ENCODE measurements at places on chromosomes 5 and 9.

DNA sequence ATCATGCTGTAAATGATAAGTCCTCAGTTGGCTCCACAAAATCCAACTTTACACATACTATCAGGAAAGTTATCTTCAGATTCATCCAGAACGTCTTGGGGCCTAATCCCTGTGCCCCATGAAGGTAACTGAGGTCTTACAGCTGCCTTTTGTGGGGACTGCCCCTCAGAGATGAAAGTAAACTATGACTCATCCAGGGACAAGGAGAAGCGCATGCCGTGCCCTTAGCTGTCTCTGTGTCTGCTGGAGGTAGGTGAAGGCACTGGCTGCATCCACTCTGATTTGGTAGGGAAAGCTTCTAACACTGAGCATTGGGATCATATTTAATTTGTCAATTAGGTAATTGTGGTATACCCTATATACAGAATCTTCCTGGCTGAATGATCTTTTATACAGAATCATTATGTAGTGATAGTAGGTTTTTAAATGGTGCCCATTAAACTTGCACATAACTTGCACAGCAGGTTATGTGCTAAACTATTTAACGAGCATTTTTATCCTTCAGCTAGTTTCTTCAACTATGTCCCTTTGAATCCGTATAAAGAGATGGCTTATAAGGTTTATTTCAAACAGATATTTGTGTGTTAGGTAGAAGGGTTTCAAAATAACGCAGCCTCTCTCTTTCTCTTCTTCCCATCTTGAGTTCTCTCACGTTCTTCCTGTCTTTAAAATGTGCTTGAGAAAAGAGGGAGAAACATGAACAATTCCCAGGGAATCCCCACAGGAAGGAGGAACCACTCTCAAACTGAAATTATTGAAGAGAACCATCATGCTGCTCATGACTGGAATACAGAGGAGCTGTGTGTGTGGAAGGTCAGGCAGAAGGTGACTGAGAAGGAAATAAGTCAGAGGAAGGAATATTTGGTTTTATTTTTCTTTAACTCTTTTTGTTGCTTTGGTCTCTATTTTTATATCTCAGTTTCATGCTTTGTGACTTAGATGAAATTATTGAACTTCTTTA, 250.9 kb downstream of the CD180 start:
- DNase-seq = no peak

GRCh38 chr5:116864157-116864837, 289.7 kb upstream of the SEMA6A start:
- DNase-seq = peak; percentile 64

GRCh38 chr9:70617033-70617828, 202.8 kb upstream of the KLF9 start:
- DNase-seq = no peak

GRCh38 chr5:71482132-71482531, 26.7 kb downstream of the BDP1 start:
- DNase-seq = no peak

DNA sequence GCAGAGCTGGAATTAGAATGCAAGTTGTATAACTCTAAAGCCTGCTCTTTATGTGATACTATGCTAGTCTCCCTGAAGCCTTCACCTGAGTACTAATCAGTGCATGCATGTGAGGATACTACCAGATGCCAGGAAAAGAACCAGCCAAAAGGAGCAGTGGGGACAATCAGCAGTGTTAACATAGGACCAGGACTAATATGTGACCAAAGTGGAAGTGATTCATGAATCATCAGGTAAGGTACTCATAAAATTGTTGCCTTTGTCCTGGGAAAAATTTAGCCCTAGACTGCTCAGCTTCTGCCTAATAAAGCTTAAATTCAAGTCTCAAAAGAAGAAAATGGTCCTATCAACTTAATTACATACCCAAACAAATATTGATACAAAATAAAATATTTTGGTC, 13.4 kb upstream of the TSLP start:
- no peak for DNase-seq

DNA sequence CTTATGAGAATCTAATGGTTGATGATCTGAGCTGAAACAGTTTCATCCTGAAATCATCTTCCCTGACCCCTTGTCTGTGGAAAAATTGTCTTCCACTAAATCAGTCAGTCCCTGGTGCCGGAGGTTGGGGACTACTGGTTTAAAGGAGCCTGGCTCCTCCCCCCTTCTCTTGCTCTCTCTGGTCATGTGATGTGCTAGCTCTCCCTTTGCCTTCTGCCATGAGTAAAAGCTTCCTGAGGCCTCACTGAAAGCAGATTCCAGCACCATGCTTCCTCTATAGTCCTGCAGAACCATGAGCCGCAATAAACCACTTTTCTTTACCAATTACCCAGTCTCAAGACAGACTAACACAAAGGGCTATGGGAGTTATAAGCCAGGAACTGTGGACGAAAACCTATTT, 54.7 kb downstream of the RASA1 start:
- no peak for DNase-seq

- no peak for DNase-seq
Observed at GRCh38 chr9:103215197-103215596, 220.1 kb downstream of the CYLC2 start.

DNA sequence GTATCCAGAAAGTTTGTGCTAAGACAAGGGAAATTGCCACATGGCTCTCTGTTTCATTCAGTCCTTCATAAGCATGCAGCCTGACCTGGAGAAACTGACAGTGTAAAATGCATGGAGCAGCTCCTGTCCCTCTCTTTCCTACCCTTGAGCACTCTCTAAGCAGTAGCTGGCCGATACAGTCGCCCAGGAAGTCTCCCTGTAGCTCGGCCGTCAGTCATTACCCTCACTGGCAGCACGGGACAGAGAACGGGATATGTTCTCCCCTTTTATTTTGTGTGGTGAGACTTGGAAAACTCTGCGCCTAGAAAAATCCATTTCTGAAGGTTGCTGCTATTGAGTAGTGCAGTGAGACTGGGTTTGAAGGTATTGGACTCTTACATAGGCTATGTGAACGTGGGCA, 56.8 kb upstream of the KCNMB1 start:
- DNase-seq = no peak

DNA sequence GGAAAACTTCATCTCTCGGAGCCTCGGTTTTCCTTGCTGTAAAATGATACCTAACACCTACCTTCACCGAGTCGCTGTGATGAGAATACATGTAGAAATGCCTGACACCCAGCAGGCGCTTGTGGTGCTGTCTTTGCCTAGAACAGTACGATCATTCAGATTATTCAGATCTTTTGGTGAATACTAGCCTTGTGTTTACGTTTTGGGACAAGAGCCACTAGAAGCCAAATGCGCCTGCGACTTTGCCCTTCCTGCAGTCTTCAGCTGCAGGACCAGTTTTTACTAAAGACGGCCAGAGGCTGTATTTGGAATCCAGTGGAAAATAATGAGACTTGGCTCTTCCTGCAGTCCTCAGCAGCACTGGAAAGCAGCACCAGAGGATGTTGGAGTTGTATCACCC, 189.6 kb downstream of the TRIO start:
- no peak for DNase-seq

- no peak for DNase-seq
Observed at GRCh38 chr5:15383469-15383868, 116.5 kb upstream of the FBXL7 start.

GRCh38 chr9:88733651-88734421, 198.9 kb downstream of the NXNL2 start:
- DNase-seq = no peak

DNA sequence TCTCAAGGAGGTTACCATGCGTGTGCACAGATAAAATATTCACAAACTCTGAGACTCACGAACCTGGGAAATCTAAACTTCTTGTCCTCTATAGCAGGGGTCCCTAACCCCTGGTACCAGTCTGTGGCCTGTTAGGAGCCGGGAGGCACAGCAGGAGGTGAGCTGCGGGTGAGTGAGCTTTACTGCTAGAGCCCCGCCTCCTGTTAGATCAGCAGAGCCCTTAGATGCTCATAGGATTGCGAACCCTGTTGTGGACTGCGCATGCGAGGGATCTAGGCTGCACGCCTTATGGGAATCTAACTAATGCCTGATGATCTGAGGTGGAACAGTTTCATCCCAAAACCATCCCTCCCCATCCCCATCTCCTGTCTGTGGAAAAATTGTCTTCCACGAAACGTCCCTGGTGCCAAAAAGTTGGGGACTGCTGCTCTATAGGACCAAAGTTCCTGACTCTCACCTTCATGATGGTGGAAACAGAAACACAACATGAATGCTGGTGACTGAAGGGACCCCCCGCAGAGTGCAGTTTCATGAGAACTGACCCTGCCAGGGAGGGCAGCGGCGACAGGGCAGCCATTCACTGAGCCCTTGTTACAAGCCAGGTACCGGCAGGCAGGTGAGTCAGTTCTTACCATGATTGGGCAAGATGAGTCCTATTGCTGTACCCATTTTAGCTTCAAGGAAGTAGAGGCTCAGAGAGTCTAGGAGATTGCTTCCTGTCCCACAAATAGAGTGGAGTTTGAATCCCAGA, 181.9 kb downstream of the RGS3 start:
- DNase-seq = no peak

DNA sequence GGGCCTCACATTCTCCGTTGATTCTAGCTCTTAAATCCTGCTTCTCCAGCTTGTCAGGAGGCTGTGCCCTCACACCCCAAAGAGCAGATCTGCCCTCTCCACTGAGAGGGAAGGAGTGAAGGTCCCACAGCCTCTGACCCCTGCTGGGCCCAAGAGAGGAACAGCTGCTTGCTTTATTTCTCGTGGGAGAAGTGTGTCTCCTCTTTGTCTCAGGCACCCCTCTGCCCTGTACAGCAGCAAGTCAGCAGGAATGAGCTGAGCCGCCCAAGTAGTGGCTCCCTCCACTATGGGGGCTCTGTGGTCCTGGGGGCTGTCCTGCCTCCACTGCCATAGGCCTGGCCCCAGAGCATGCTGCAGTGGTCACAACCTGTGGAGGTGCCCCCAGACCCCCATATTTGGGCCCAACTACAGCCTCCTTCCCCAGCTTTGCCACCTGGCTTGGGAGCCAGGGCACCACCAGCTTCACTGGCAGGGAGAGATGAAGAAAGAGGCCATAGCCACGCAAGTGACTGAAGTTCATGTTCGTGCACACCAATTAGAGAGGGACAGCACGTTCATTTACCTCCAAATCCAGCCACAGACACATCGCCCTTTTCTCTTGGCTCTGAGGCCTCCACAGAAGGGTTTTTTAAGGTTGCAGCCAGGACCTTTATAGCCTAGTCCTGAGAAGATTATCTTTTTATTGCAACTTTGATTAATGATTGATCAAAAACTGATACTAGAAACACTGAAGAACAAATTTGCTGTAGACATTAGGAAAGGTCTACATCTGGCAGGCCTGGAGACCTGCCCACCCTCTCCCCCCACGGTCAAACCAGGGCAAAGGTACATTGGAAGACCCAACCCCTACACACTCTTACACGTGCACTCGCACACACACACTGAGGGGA, 27.5 kb downstream of the IRF1 start:
- no peak for DNase-seq

- DNase-seq = no peak
Observed at GRCh38 chr9:125416517-125416916, 154.9 kb downstream of the GAPVD1 start.

DNA sequence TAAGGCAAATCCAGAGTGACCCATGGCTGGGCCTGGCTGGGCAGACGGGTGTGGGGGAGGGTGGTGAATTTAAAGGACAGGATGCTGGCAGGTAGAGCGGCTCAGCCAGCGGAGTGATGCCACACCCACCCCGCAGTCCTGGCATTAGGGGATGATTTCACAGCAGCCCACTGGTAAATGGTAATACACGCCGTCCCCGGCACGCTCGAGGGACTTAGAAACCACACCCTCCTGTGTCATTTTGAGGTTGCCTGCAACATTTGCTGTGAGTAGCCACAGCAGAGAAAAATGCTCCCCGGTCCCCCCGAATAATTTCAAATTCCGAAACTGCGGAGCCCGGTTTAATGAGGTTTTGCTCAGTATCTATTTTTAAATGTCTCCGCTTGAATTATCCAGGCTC, 71.3 kb upstream of the FCN2 start:
- DNase-seq = no peak

DNA sequence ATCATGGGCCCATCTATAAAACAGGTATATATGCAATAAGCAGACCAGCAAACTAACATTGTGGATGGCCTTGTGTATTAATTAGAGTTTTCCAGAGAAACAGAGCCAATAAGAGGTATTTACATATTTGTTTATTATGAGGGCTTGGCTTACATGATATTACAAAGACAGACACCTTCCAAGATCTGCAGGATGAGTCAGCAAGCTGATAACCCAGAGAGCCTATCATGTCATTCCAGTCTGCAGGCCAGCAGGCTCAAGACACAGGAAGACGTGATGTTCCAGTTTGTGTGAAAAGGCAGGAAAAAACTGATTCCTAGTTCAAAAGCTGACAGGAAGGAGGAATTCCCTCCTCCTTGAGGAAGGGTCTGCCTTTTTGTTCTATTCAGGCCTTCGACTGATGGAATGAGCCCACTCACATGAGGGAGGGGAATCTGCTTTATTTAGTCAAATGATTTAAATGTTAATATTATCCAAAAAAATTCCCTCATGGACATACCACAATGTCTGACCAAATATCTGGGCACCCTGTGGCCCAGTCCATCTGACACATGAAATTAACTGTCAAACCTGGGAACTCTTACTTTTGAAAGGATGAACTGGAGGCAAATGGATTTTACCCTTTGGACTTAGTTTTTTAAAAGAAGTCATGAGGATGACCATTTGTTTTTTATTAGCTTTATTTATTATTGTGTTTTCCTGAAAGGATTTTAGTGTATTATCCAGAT, 161.2 kb upstream of the CHD1 start:
- no peak for DNase-seq

DNA sequence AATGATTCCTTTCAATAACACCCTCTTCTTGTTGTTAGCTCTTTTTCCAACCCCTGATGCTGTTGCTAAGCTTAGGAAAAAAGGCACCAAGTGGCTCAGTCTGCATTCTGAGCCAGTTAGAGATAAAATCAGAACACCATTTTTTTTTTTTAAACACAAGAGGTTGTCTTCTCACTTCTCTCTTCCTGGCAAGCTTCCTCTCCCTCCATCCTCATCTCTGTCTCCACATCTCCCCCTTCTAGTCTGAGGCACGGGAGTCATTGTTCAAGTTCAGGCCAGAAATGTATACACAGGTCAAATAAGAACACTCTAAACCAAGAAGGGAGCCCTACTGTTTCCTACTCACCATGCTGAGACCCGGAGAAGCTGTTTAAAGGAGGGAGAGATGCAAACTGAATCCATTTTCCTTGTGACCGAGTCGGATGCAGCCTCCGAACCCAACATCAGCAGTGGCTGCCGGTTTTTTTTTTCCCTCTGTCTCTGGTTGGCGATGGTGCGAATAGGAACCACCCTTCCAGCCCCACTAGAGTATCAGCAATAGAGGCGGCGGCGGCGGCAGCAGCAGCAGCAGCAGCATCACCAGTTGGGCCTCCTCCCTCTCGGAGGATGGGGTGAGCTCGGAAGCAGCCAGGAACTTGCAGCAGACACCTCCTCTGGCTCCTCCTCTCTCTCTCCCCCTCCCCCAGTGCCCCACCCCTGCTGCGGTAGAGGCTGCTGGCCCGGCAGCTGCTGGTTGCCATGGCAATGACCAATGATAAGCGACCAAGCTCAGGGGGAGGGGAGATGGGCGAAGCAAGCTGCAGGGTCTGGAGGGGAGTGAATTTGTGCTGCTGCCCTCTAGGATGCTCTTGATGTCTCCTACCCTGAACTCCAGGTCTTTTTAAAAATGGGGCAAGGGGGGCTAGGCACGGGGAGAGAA, at the start of gene JAKMIP2:
Gene JAKMIP2, minus strand, starts transcription at position 619 of the 919 bp plus-strand sequence. CDS start 110,922 bp downstream, outside the sequence.
- DNase-seq = peak; percentile 97

- no peak for DNase-seq
Observed at GRCh38 chr9:36204906-36205547, 14.3 kb downstream of the CLTA start.

GRCh38 chr5:157594675-157595459, 19.3 kb upstream of the ADAM19 start:
- no peak for DNase-seq
